ENCODE measurements at places on chromosomes 2 and 18. TPM values are rescaled to one million over a fixed set of nuclear protein-coding genes. Genes with fewer than 3 reads are reported as not detected.

- no peak for DNase-seq
Observed at GRCh38 chr2:119550856-119551255, 6.6 kb downstream of the CFAP221 start.

GRCh38 chr18:24296276-24296675 is 101.3 kb downstream of the OSBPL1A start:
- no peak for DNase-seq

GRCh38 chr2:157271590-157272203 is 14.2 kb downstream of the GALNT5 start:
- DNase-seq, result no peak

GRCh38 chr18:48975817-48976649 is 25.3 kb upstream of the SMAD7 start:
- no peak for DNase-seq

GRCh38 chr2:133063775-133064174 is 393.8 kb upstream of the LYPD1 start:
- DNase-seq, result peak; percentile 18

ASXL3 gene
- 1.4 TPM for total RNA-seq
